H1 (cell line): ENCODE measurements at places on chromosomes 2 and 18.

- DNase-seq, result no peak
These were observed 140.4 kb downstream of the MTX2 start for GRCh38 chr2:176409671-176410070.

- DNase-seq, result no peak
These were observed 112.5 kb downstream of the MAP3K20 start for GRCh38 chr2:173187941-173188788.

- no peak for DNase-seq
These were observed 7.2 kb upstream of the NEU4 start for GRCh38 chr2:241801611-241802420.

- DNase-seq, result no peak
These were observed 1045.3 kb downstream of the TSN start for GRCh38 chr2:122800781-122801180.

- peak; percentile 100 for DNase-seq
These were observed 98.3 kb upstream of the ID2 start for GRCh38 chr2:8583400-8584173.

DNA sequence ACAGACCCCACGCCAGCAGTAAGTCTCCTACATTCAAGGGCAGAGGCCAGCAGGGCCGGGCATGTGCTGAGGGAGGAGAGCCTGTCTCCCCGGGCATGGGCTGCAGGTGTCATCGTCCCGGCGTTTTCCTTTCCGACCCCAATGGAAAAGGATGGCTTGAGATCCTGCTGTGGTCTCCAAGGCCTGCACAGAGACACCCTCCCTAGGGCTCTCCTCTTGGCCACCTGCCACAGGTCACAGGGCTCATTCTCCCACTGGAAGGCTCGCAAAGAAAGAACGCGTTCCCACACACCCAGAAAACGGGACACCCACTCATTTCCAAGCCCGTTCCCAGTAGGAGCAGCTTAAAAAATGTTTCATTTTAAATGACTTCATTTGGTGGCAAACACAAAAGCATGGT, 41.0 kb downstream of the DIPK1C start:
- DNase-seq, result no peak

DNA sequence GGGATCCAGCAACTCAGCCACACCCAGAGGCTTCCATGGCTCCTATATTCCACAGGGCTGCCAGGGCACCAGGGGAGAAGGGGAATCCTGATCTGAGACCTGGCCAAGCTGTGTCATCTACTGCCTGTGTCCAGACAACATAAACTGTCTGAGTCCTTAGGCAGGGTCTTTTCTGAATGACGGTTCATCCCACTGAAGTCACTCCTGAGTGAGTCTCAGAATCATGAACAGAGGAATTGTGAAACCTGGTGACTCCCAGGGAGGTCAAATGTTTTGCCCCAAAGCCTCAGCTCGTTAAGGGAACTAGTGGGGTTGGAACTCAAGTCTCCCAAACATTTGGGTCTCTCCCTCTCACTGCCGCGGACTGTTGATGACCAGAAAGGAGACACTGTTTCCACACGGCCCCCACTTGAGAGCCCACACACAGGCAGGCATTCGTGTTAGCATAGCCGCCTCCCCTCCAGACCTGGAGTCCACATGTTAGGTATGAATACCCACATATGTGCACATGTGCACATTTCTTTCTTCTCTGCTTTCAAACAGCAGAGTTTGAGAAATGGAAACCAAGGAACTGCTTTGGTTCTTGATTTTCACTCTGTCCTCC, 125.0 kb upstream of the MSH6 start:
- DNase-seq, result no peak

DNA sequence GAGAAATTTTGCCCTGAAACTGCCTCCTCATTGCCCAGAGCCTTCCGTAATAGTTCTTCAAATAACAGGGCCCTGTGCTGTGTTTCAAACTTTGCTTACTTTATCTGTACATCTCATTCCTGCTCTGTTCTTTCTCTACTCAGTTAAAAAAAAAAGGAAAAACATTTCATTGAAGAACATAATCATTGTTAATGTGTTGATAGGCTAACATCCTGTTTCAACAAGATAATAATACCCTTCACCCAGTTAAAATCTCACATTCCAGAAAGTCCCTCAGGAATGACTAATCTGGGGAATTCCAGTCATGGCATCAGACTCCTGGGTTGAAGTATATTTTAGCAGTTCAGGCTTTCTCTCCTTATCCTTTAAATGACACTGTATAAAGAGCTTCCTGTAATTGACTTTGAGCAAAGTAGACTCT, 45.6 kb upstream of the ITGAV start:
- DNase-seq, result no peak

DNA sequence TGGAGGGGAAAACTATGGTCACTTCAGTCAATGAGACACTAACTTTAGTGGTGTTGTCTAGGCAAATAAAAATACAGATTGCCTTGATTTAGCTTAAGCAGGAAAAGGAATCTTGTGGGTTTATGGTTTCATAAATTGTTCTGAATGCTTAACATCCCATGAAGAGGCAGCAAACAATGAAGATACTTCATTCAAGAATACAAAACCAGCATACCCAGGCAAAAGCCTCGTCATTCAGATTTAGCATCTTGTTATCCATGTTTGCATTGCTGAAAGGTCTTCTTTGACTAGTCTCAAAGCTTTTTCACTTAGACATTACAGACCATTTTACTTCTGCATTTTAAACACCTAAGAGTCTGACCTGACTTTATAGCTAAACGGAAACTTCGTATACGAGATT, 272.7 kb upstream of the FSHR start:
- DNase-seq, result no peak

- DNase-seq, result no peak
These were observed 68.3 kb downstream of the MARCO start for GRCh38 chr2:119010336-119010735.

DNA sequence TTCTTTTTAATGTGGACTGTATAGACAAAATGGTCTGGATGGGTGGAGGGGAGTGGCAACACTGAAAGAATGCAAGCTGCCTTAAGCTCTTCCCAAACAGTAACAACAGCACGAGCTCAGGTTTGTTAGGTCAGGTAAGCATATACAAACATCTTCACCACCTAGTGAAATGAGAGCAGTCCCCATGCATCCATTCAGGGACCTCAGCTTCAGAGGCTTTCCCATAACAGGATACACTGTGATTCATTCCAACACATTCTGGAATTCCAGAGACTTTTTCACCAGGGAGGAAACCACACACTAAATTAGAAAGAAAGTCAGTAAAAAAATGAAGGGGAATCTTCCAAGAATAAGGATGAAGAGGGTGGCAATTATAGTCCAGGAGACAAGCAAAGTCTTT, 50.4 kb upstream of the BZW1 start:
- no peak for DNase-seq

DNA sequence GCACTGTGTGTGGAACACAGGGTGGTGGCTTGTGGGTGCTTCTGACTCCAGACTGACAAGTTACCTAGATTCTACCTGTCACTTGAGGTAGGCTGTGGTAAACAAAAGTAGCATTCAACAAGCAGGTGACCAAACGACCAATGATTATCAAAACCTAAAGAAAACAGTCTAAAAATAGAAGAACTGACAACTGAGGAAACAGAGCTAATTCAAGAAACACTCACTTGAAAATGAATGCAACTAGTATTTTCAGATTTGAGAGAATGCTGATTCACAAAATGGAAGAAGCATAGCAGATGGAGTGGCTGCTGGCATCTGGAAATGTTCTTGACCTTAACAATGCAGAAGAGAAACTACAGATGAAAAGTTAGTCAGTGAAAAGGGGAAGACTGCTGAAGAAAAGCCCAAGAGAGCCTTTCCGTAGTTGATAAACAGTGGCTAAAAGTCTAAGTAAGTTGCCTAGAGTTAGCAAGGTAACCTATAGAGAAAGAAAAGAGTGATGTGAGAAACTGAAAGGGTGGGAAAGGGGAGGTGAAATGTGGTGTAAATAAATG, 170.4 kb downstream of the NCK2 start:
- no peak for DNase-seq

DNA sequence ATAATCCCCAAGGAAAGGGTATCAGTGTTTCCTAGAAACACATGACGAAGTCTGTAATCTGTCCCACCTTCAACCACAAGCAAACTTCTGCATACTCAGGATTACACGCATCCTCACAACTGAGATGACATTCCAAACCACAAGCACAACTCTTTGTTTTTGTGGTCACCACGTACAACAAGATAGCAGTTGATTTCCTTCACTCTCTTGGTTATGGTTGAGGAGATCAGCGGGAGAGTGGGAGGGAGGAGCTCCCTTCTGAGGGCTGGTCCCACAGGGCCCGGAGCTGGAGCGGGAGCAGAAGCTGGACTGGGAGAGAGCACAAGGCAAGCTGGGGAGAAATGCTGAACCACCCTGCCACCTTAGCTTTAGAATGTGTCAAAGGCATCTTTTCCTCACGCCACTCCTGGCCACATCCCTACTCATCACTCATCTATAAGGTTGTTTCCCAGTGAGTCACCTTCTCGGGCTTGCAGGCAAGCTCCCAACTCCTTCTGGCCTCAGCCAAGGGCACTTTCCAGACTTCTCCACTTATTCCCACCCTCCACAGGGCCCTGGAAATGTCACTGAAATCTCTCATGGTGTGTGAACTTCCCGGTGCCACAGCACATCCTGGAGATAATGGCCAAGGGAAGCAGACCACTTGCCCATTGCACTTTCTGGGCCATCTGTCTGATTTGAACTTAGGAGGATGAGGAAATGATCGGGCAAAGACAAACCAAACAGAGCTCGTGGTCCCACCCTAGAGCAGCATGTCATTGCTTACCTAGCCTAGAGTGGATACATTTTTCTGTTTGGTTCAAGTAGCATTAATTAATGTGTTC, 98.9 kb upstream of the LGALSL start:
- no peak for DNase-seq

DNA sequence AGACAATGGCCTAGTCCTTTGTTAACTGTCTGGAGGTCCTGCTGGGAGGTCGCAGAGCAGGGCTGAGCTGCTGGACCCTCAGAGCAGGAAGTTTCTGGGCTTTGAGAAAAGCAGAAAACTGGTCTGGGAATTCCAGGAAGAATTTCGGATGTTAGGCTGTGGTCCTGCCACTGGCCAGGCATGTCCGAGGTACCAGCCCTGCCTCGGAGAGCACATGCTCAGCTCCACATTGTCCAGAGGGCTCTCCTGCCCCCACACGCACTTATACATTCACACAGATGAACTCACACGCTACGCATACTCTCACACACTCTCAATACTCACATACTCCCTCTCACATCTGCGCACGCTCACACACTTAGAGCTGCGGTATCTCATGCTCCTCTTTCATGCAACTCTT, 146.1 kb downstream of the NCK2 start:
- DNase-seq, result no peak

- no peak for DNase-seq
These were observed 25.2 kb upstream of the TMEM237 start for GRCh38 chr2:201668402-201668910.

DNA sequence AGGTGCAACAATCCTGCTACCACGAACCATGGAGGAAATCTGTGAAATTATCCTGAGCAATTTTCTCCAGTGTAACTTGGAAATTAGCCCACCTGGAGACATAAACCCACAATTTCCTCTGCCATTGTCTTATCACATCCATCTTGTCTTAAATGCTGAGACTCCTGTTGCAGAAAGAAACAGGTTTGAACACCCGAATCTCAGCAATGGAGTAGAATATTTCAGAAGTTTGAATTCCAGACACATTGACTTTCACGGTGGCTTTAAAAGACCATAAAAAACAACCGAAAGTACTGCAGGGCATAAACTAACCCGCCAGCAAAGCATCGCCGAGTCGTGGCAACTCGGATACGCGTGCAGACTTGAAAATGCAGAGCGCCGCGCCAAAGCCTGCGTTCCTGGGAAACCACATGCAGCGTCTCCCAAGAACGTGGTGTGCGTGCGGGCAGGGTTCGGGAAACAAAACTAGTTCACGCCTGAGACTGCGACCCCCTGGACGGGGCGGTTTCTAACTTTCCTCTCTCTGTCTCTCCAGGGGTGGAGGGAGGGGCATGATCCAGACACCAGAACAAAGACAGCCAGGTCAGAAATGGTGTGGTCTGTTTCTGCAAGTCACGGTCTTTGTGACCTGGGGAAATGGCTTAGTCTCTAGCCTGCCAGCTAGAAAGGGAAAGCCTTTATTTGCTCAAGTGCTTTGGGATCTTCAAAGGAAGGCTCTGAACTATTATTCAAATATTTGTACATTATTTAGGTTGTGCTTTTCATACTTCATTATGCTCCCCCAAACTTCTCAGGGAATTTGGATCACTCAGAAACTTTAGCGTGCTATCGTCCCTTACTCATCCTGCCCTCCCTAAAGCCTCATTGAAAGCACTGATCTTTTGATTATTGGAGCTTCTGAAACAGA, 26.9 kb upstream of the KCTD1 start:
- DNase-seq, result peak; percentile 62

DNA sequence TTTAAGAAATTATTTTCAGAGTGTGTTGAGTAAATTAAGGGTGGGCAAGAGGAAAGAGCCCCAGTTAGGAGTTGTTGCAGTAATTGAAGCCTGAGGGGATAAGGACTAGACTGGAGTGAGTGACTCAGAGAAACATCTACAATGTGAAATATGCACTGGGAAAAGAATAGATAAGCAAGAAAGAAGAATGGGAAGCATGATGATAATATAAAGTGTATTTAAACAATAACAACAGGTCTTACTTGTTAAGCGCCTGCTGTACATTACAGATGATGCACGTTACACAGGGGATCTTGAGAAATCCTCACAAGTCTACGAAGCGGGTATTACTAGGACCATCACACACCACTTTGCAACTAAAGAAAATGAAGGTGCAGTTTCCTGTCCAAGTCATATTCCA, 73.6 kb upstream of the STK17B start:
- DNase-seq, result no peak

- DNase-seq, result no peak
These were observed 205.1 kb downstream of the BABAM2 start for GRCh38 chr2:28095622-28096021.

GRCh38 chr18:70659036-70659925, 370.4 kb downstream of the SOCS6 start:
- DNase-seq, result no peak

DNA sequence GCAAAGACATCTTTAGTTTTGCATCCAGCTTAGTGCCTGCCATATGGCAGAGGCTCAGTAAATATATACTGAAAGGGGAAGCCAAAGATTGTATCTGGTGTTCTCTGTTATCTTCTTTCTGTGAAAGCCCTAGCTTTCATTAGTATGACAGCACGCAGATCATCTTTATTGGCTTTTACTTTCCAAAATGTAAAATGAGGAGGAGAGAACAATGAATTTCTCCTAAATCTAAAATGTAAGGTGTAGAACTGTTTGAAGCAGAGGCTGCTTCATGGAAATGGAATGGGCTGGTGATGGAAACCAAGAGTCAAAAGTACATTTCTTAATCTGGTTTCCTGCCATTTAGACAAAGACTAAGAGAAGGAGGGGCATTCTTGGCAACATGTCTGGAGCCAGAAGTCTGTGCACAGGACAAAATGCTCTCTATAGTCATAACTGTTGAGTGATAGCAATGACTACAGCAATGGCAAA, 1029.9 kb upstream of the PIK3C3 start:
- DNase-seq, result no peak
